ENCODE measurements at places on chromosomes 7 and 10. TPM values are rescaled to one million over a fixed set of nuclear protein-coding genes. Genes with fewer than 3 reads are reported as not detected.

ADIRF gene
- polyA plus RNA-seq = not detected

DNA sequence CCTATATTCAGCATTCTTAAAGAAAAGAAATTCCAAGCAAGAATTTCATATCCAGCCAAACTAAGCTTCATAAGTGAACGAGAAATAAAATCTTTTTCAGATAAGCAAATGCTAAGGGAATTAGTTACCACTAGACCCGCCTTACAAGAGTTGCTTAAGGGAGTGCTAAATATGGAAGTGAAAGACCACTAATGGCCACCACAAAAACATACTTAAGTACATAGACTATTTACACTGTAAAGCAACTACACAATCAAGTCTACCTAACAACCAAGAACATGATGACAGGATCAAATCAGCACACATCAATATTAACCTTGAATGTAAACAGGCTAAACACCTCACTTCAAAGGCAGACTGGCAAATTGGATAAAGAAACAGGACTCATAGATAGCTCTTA is 42.2 kb upstream of the NME8 start:
- no peak for DNase-seq

DNA sequence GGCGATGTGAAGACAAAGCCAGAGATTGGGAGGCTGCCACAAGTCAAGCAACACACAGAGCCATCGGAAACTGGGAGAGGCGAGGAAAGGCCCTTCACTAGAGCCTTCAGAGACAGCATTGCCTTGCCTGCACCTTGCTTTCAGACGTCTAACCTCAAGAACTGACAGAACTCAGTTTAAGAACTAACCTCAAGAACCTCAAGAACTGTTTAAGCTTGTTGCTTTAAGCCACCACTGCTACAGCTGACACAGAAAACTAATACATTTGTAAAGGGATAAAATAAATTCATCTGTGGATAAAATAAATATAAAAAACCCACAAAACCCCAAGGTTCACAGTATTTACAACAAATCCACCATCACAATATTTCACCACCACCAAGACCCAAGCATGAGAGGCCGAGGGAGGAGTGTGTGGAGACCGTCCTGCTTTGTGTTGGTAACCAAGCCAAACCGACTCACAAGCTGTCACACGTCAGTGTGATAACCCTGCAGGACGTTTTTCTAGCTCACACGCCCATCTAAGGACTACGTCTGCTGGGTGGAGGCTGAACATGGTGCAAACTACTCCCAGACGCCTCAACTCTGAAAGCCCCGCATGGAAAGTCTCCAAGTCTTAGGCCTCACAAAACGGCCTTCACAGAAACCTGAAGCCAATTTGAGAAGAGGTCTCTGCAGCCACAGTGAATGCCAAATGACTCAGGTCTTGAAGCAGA is 116.8 kb downstream of the ABLIM1 start:
- no peak for DNase-seq

DNA sequence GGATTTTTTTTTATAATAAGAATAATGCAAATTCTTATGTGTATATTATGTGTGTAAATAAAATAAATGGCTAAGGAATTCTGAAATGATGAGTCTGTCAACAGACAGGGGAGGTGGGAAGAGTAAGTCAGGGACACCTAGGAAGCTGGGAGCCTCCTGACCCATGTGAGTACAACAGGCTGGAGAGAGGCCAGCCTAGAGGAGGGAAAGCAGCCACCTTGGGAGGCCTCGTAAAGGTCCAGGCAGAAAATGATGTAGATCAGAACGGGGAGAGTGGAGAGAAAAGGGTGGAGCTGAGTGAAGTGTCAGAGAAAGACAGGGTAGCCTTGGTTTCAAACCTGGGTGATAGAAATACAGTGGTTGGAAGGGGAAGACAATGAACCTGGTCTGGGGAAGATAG is 6.9 kb downstream of the NRAP start:
- DNase-seq = no peak

DNA sequence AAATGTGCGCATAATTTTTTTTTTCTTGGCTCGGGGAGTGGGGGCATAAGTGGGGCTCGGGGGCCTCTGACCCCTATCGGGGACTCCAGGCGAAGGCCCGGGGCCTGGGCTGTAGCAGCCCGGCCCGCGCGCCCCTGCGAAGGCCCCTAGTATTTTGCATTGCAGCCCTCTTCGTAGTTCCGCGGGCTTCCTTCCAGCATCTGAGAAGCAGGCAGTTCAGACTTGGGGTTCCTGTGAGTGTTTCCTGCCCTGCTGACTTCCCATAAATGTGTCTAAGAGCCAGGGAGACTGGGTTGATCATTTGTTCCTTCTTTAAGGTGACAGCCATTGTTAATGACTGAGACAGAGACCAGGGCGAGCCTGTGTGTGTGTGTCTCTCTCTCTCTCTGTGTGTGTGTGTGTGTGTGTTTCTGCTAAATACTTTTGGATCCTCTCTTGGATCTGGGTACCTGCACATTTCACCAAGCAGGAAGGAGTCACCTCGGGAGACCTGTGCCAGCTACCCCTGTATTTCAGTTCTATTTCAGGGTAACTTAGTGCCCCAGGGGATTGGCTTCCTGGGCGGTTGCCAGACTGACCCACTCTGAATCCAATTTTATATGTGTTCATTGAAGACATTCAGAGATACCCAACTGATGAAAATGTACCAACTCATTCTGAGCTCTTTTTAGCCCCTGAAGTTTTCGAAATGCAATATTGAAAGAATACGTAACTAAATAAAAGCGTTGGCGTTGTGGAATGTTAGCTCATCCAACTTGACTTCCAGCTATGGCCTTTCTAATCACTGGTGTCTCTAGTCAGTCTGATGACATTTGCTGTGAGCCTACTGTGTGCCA is 805 bp downstream of the MSRB2 start:
- peak; percentile 60 for DNase-seq
